ENCODE measurements at places on chromosomes 4 and X. TPM values are rescaled to one million over a fixed set of nuclear protein-coding genes. Genes with fewer than 3 reads are reported as not detected.

- no peak overlapping the region for H3K4me3 ChIP-seq
- DNase-seq = no peak
- no peaks in the 10 kb centered on the region for H3K27me3 ChIP-seq
- H3K4me1 ChIP-seq = peaks cover 11% of the 10 kb centered on the region
- H3K27ac ChIP-seq = no peak overlapping the region
- no peaks in the 10 kb centered on the region for H3K36me3 ChIP-seq
Observed at GRCh38 chrX:150542846-150543229, 25.6 kb upstream of the MTM1 start.

The NSG1 gene
- total RNA-seq = 10.6 TPM

DNA sequence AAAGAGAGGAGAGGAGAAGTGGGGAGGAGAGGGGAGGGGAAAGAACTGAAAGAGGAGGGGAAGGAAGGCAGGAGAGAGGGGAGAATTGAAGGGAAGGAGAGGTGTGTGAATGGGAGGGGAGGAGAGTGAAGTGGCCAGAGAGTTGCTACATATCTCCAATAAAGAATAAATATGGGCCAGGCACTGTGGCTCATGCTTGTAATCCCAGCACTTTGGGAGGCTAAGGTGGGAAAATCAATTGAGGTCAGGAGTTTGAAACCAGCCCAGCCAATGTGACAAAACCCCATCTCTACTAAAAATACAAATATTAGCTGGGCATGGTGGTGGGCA is 482.4 kb downstream of the NAF1 start:
- H3K27ac ChIP-seq = peak overlapping the region; percentile 52
- no peaks in the 10 kb centered on the region for H3K27me3 ChIP-seq
- H3K4me3 ChIP-seq = no peak overlapping the region
- no peaks in the 10 kb centered on the region for H3K36me3 ChIP-seq
- peaks cover 14% of the 10 kb centered on the region for H3K4me1 ChIP-seq
- no peak for DNase-seq

GRCh38 chr4:5822619-5823018 is 70.3 kb downstream of the CRMP1 start:
- peaks cover 49% of the 10 kb centered on the region for H3K36me3 ChIP-seq
- H3K27ac ChIP-seq = no peak overlapping the region
- no peaks in the 10 kb centered on the region for H3K27me3 ChIP-seq

The MAP7D2 gene
- 1.3 TPM for total RNA-seq

DNA sequence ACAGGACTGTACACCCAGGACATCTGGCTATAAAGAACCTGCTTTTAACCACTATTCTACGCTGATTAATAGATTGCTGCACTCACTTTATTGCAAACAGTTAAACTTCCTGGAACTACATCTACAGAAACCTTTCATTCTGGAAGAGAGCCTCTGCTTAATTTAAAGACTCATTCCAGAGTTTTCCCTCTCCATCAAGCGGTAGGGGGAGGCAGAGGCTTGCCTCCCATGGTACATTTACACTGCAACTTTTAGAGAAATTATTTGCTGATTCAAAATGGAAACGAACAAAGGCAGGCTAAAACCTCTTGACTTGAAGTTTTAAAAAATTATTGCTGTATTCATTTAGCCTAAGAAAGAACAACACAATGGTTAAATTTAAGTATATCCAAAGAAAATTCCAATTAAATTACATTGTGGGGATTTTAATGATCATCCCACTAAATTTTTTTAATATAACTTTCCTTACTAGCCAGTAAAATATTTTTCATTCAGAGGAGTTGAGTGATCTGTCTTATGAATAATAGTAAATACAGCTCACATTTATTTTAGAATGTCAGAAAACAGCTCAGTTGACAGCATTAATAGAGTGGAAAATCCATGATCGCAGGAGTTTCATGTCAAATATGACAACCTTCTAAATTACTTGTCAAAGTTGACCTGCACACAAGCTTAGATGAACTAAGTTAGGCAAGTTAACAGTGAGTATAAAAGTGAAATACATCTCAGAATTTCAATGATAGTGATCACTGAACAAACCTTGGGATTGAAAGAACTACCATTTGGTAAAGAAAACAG is 46.3 kb upstream of the PCDH10 start:
- H3K27ac ChIP-seq = no peak overlapping the region
- H3K4me3 ChIP-seq = no peak overlapping the region
- H3K27me3 ChIP-seq = no peaks in the 10 kb centered on the region
- H3K4me1 ChIP-seq = no peaks in the 10 kb centered on the region
- H3K36me3 ChIP-seq = no peaks in the 10 kb centered on the region

- H3K36me3 ChIP-seq = no peaks in the 10 kb centered on the region
- H3K4me1 ChIP-seq = no peaks in the 10 kb centered on the region
- H3K27ac ChIP-seq = no peak overlapping the region
- H3K4me3 ChIP-seq = no peak overlapping the region
- no peaks in the 10 kb centered on the region for H3K27me3 ChIP-seq
Observed at GRCh38 chrX:107894038-107894437, 68.4 kb downstream of the MID2 start.

- H3K27ac ChIP-seq = no peak overlapping the region
- no peaks in the 10 kb centered on the region for H3K4me1 ChIP-seq
- no peak for DNase-seq
- no peak overlapping the region for H3K4me3 ChIP-seq
Observed at GRCh38 chrX:76971393-76972376, 475.5 kb upstream of the FGF16 start.

GRCh38 chr4:105495667-105496066 is 21.8 kb upstream of the PPA2 start:
- H3K27me3 ChIP-seq = no peaks in the 10 kb centered on the region
- H3K4me3 ChIP-seq = no peak overlapping the region
- no peaks in the 10 kb centered on the region for H3K36me3 ChIP-seq
- H3K27ac ChIP-seq = no peak overlapping the region
- no peaks in the 10 kb centered on the region for H3K4me1 ChIP-seq

The RIBC1 gene
- total RNA-seq = 0.34 TPM

- no peaks in the 10 kb centered on the region for H3K36me3 ChIP-seq
- no peaks in the 10 kb centered on the region for H3K27me3 ChIP-seq
- DNase-seq = no peak
Observed at GRCh38 chr4:46594661-46595060, 204.7 kb upstream of the GABRA2 start.

DNA sequence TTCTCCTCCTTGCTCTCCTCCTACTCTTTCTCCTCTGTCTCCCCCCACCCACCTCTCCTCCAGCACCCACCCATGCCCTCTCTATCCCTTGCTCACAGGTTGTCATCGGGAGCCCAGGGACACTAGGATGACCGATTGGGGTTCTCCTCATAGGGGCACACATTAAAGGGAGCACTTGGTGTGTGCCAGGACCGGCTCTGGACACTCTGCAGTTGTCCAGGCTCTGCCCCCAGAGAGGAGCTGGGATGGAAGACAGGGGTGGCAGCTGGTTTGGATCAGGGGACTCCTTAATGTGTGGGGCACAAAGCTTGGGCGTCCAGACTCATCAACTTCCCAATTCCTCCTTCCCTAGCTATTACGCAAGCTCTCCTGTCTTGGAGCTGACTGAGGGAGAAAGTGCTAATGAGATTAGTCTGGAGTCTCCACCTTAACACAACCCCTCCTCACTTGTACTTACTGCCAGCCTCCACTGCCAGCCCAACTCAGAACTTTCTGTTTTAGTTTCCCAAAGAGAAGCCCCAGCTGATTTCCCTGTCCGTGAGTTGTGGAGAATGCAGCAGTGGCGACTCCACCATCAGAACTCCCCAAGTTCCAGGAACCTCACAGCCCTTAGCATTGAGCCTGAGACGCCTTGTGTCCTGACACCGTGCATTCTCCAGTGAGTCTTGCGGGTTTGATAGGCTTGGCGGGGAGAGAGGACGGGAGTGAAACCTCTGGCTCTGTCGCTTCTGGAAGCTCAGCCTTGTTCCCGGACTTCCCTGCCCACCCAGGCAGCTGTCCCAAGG is 52.2 kb downstream of the CXorf49B start:
- H3K36me3 ChIP-seq = no peaks in the 10 kb centered on the region
- H3K27ac ChIP-seq = no peak overlapping the region
- H3K4me3 ChIP-seq = no peak overlapping the region
- no peaks in the 10 kb centered on the region for H3K4me1 ChIP-seq

GRCh38 chrX:63747331-63747730 is 37.7 kb downstream of the ARHGEF9 start:
- no peak overlapping the region for H3K4me3 ChIP-seq
- H3K36me3 ChIP-seq = no peaks in the 10 kb centered on the region
- H3K4me1 ChIP-seq = no peaks in the 10 kb centered on the region
- DNase-seq = peak; percentile 70
- H3K27me3 ChIP-seq = no peaks in the 10 kb centered on the region

- H3K27me3 ChIP-seq = no peaks in the 10 kb centered on the region
- no peaks in the 10 kb centered on the region for H3K36me3 ChIP-seq
- H3K4me1 ChIP-seq = peaks cover 16% of the 10 kb centered on the region
- DNase-seq = peak; percentile 67
- peak overlapping the region; percentile 25 for H3K27ac ChIP-seq
Observed at GRCh38 chrX:104318330-104319009, 63.7 kb upstream of the ESX1 start.

The EDNRA gene
- 9.3 TPM for total RNA-seq

- no peaks in the 10 kb centered on the region for H3K36me3 ChIP-seq
- no peak overlapping the region for H3K4me3 ChIP-seq
- peaks cover 6% of the 10 kb centered on the region for H3K4me1 ChIP-seq
- peak; percentile 31 for DNase-seq
Observed at GRCh38 chrX:51487960-51488267, 8.5 kb downstream of the NUDT11 start.

GRCh38 chr4:89725268-89725667 is 111.7 kb downstream of the SNCA start:
- DNase-seq = peak; percentile 41
- no peaks in the 10 kb centered on the region for H3K27me3 ChIP-seq
- H3K4me1 ChIP-seq = no peaks in the 10 kb centered on the region
- H3K27ac ChIP-seq = peak overlapping the region; percentile 69
- no peak overlapping the region for H3K4me3 ChIP-seq

DNA sequence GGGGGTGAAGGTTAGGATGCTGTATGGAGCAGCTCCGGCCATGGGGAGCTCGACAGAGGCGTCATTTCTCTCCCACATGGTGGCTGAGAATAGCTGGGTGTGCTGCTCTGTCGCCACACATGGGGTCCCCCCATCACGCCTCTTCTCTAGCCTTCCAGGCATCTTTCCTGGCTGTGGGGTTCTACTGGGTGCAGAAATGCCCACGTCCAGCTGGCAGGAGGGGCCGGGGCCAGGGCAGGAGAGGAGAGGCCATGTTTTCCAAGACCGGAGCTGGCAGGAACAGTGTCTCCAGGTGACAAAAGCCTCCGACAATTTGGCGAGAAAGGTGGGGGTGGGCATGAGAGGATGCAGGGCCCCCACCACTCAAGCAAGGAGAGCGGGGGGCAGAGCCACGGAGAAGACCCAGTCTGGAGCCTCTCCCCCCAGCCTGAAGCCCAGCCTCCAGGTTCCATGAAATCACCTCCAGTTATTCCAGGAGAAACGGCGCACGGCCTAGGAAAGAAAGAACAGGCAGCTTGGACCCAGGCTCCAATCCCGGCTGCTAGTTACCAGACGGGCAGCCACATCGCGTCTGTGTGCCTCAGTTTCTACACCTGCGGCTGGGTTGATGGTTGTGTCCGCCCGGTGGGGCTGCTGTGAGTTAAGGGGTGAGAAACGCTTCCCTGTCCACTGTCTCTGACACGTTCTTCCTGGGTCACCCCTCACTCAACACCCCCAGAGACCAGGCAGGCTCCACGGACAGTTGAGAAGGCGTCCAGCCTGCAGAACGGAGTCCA is 27.4 kb upstream of the SPON2 start:
- no peaks in the 10 kb centered on the region for H3K27me3 ChIP-seq
- H3K4me1 ChIP-seq = peaks cover 37% of the 10 kb centered on the region
- H3K36me3 ChIP-seq = no peaks in the 10 kb centered on the region
- H3K4me3 ChIP-seq = no peak overlapping the region

The CHIC1 gene
- 11.9 TPM for total RNA-seq

The GCNA gene
- 2.2 TPM for total RNA-seq

GRCh38 chr4:69881173-69881773 is 21.3 kb upstream of the SULT1E1 start:
- DNase-seq = peak; percentile 13
- H3K27ac ChIP-seq = no peak overlapping the region
- H3K36me3 ChIP-seq = no peaks in the 10 kb centered on the region
- H3K4me3 ChIP-seq = no peak overlapping the region

The NAA10 gene
- total RNA-seq = 134 TPM

GRCh38 chr4:28225050-28225449 is 1364.4 kb downstream of the STIM2 start:
- peak; percentile 9 for DNase-seq
- no peaks in the 10 kb centered on the region for H3K36me3 ChIP-seq
- no peak overlapping the region for H3K27ac ChIP-seq
- no peaks in the 10 kb centered on the region for H3K4me1 ChIP-seq

The GJB1 gene
- not detected for total RNA-seq

GRCh38 chr4:155722816-155723499 is 35.9 kb upstream of the GUCY1B1 start:
- peak; percentile 43 for DNase-seq
- no peaks in the 10 kb centered on the region for H3K36me3 ChIP-seq
- H3K27me3 ChIP-seq = no peaks in the 10 kb centered on the region
- H3K4me3 ChIP-seq = no peak overlapping the region
